Left renal cortex interstitium (tissue), 4 donors: ENCODE measurements at places on chromosomes 7 and 10.

- no peak for DNase-seq
These were observed 1094.1 kb downstream of the DNAJB9 start for GRCh38 chr7:109663806-109664205.

GRCh38 chr10:86711513-86712316, 43.4 kb downstream of the LDB3 start:
- peak; percentile 72 for DNase-seq

GRCh38 chr10:109898007-109898406, 25.3 kb downstream of the XPNPEP1 start:
- DNase-seq, result no peak

- no peak for DNase-seq
These were observed 25.5 kb downstream of the JAZF1 start for GRCh38 chr7:28155019-28155660.

DNA sequence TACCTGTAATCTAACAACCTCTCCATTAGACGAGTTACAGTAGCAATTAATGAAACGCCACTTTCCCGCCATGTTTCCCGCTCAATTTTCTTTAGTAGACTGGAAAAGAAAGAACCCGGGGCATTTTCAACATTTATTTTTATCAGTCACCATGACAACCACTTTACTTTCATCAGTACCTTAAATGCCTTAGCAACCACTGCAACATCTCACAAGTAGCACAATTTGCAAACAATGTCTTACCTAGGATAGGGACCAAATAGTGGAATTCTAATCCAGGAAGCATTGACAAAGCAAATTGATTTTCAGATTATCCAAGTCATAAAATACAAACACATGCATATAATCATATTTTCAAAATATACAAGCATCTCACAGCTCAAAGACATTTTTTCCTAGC, 221.6 kb upstream of the IMMP2L start:
- DNase-seq, result no peak

GRCh38 chr7:116354546-116355423, 144.4 kb downstream of the TES start:
- peak; percentile 41 for DNase-seq

DNA sequence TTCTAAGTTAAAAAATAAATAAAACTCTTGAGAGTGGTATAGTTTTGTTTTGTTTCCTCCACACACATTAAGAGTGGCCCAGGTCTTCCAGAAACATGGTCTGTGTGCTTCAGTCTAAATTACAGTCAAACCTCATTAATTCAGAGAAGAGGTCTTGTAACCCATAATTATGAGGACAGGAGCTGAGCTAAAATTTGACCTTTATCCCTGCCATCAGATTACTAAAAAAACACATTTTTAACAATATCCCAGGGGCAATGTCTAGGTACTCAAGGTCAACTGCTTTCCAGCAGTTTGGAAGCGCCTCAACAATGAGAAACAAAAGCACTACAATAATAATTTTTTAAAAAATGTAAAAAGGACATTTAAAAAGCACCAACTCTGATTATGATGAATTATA, 184.1 kb upstream of the PFKP start:
- DNase-seq, result no peak

- no peak for DNase-seq
These were observed 32.3 kb downstream of the CCNY start for GRCh38 chr10:35368485-35369048.

DNA sequence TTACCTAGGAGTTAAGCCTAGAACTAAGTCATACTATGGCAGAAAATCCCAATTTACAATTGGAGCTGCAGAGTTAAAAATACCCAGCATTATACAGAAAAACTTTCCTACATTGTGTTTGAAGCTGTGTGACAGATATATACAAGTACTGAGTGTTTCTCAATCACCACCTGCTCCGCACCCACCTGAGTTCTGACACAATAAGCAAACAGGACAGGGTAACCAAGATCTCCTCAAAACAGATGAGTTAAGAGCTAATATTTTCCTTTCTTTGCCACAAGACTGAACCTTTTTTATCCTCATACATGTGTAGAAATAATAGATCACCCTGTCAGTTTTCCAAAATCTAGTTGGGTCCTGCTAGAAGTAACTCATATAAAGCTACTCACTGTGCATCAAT, 186.3 kb downstream of the DOCK4 start:
- no peak for DNase-seq
